ENCODE measurements at places on chromosomes 3 and 15.

DNA sequence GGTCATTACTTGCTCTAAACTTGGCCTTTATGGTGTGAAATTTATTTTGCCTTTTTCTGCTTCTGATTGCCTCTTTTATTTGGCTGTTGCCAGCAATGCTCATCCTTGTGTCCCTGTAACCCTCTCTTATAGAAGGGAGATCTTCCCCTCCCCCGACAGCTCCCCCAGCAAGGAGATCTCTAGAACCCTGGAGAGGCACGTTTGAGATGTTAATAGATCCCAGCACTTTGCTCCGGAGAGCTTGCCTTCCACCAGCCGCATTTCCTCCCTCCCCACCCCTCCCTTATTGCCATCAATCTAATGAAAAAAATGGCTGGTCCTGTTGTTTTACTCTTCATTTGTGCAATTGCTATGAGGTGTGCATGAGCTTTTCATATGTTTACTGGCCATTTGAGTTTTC, 18.2 kb downstream of the TRIM71 start:
- no peak for DNase-seq

- DNase-seq: no peak
Observed at GRCh38 chr3:78823859-78824258, 943.9 kb downstream of the ROBO1 start.

- DNase-seq: no peak
Observed at GRCh38 chr3:81554388-81554787, 207.1 kb downstream of the GBE1 start.

- DNase-seq: no peak
Observed at GRCh38 chr3:128879991-128880390, 571 bp downstream of the ACAD9 start.

DNA sequence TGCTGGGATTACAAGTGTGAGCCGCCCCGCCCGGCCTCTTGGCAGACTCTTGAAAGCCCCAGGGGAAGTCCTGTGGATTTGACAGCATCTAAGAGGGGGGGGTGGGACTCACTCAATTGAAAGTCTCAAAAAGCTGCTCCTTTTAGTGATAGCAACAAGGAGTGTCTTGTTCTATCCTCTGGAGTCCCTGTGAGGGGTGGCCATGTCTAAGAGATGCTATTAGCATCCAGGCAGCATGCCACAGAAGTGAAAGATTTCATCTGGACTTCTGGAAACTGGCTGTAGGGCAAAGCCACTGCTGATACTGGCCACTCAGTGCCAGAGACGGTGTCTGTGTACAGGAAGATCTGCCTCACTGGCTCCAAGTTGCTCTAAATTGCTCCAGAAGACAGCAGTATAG, 74.0 kb downstream of the DHX36 start:
- no peak for DNase-seq
